A549 treated with dexamethasone at 1 μM for 4 hours (cell line): ENCODE measurements at places on chromosomes 13 and 19. TPM values are rescaled to one million over a fixed set of nuclear protein-coding genes. Genes with fewer than 3 reads are reported as not detected.

The OBI1 gene
- 8.5 to 10.6 TPM (median 8.9 TPM) in 5 replicates for total RNA-seq

The PDS5B gene
- total RNA-seq, result 9.9 to 13.2 TPM (median 12.2 TPM) in 5 replicates

The ZFP14 gene
- total RNA-seq, result 1.5 to 2.8 TPM (median 2.2 TPM) in 5 replicates

The ACP7 gene
- total RNA-seq, result 0.02 to 0.07 TPM (median 0.05 TPM) in 5 replicates

The CEACAM8 gene
- total RNA-seq, result not detected in 5 replicates

The GNG7 gene
- total RNA-seq, result 0.02 to 0.08 TPM (median 0.07 TPM) in 5 replicates

The EID2 gene
- 35.1 to 39.3 TPM (median 35.6 TPM) in 5 replicates for total RNA-seq

The KCNJ14 gene
- total RNA-seq, result 1.1 to 2.1 TPM (median 1.2 TPM) in 5 replicates

The LILRB3 gene
- 0.07 to 0.39 TPM (median 0.30 TPM) in 5 replicates for total RNA-seq

The FPR1 gene
- 0.08 to 0.28 TPM (median 0.15 TPM) in 5 replicates for total RNA-seq

The TEX29 gene
- total RNA-seq, result 0.13 to 0.38 TPM in 2 of 5 replicates, not detected in the others

The PRR19 gene
- 3.4 to 4.5 TPM (median 3.6 TPM) in 5 replicates for total RNA-seq

The KLHL1 gene
- not detected in 5 replicates for total RNA-seq

The ZNF625 gene
- total RNA-seq, result not detected in 5 replicates

The SIGLEC8 gene
- total RNA-seq, result not detected in 5 replicates

The KIR3DL2 gene
- not detected in 5 replicates for total RNA-seq

The CGB3 gene
- total RNA-seq, result not detected in 5 replicates

The FARP1 gene
- 13.1 to 23.5 TPM (median 21.6 TPM) in 5 replicates for total RNA-seq

The ZNF135 gene
- not detected in 5 replicates for total RNA-seq

The ANGPTL8 gene
- total RNA-seq, result not detected in 5 replicates

The DBP gene
- 1.5 to 2.7 TPM (median 1.7 TPM) in 5 replicates for total RNA-seq

The FUT1 gene
- 0.07 to 0.11 TPM (median 0.08 TPM) in 5 replicates for total RNA-seq

The URI1 gene
- total RNA-seq, result 89.4 to 103 TPM (median 93.9 TPM) in 5 replicates

The DAND5 gene
- 0.06 to 0.09 TPM (median 0.07 TPM) in 3 of 5 replicates, not detected in the others for total RNA-seq

The ZNF431 gene
- 2.3 to 4.3 TPM (median 3.8 TPM) in 5 replicates for total RNA-seq

The CD22 gene
- 0.88 to 1.3 TPM (median 1.1 TPM) in 5 replicates for total RNA-seq

The LRRC63 gene
- not detected in 5 replicates for total RNA-seq

The CUL4A gene
- 46.8 to 55.4 TPM (median 51.1 TPM) in 5 replicates for total RNA-seq

The CLDN10 gene
- 0.13 to 0.27 TPM (median 0.18 TPM) in 4 of 5 replicates, not detected in the other for total RNA-seq

The APC2 gene
- total RNA-seq, result 0.87 to 1.9 TPM (median 1.6 TPM) in 5 replicates

The IZUMO2 gene
- not detected in 5 replicates for total RNA-seq

The STOML3 gene
- not detected in 5 replicates for total RNA-seq

The LAIR2 gene
- not detected in 5 replicates for total RNA-seq

The NLRP4 gene
- not detected in 5 replicates for total RNA-seq

The EFNB2 gene
- 4.2 to 4.9 TPM (median 4.5 TPM) in 5 replicates for total RNA-seq

The C19orf73 gene
- 0.82 to 1.9 TPM (median 1.3 TPM) in 5 replicates for total RNA-seq

The ZNF234 gene
- 1.5 to 2.8 TPM (median 2.0 TPM) in 5 replicates for total RNA-seq

The PHLDB3 gene
- total RNA-seq, result 8.5 to 9.2 TPM (median 8.7 TPM) in 5 replicates

The TNNT1 gene
- 124 to 145 TPM (median 127 TPM) in 5 replicates for total RNA-seq

The CGB5 gene
- total RNA-seq, result 0.20 to 0.72 TPM (median 0.42 TPM) in 4 of 5 replicates, not detected in the other

The VAV1 gene
- total RNA-seq, result 5.1 to 6.8 TPM (median 6.0 TPM) in 5 replicates

The KCNRG gene
- 0.33 to 0.97 TPM (median 0.74 TPM) in 4 of 5 replicates, not detected in the other for total RNA-seq

The SYDE1 gene
- 14.1 to 19.8 TPM (median 18.0 TPM) in 5 replicates for total RNA-seq

The ONECUT3 gene
- 0.01 TPM in 2 of 5 replicates, not detected in the others for total RNA-seq

The JAK3 gene
- total RNA-seq, result 0.16 to 0.32 TPM (median 0.20 TPM) in 5 replicates

The ANGPTL4 gene
- total RNA-seq, result 529 to 725 TPM (median 587 TPM) in 5 replicates

The CERS1 gene
- 4.8 to 5.6 TPM (median 5.0 TPM) in 5 replicates for total RNA-seq

The MEIS3 gene
- 32.1 to 48.0 TPM (median 41.6 TPM) in 5 replicates for total RNA-seq

The PEG3 gene
- total RNA-seq, result not detected in 5 replicates
